ENCODE measurements at places on chromosomes 1 and 21. TPM values are rescaled to one million over a fixed set of nuclear protein-coding genes. Genes with fewer than 3 reads are reported as not detected.
A peak's percentile ranks its signal among the peaks of the same experiment; 100 is the strongest.

The F3 gene
- 37.9 TPM for total RNA-seq

The SEC16B gene
- total RNA-seq: 11.2 TPM

The FAM229A gene
- total RNA-seq: 3.6 TPM

The DCDC2B gene
- not detected for total RNA-seq

The FBXO2 gene
- total RNA-seq: 57.4 TPM

The ERRFI1 gene
- total RNA-seq: 273 TPM

- H3K27me3 ChIP-seq: no peaks in the 10 kb centered on the region
- no peak overlapping the region for H3K4me3 ChIP-seq
- DNase-seq: no peak
- H3K27ac ChIP-seq: no peak overlapping the region
- H3K36me3 ChIP-seq: no peaks in the 10 kb centered on the region
These were observed 509.3 kb upstream of the LRRC7 start for GRCh38 chr1:69058454-69058853.

GRCh38 chr1:117967477-117967876 is 37.9 kb downstream of the WDR3 start:
- no peak for DNase-seq
- H3K27ac ChIP-seq: no peak overlapping the region
- no peaks in the 10 kb centered on the region for H3K36me3 ChIP-seq
- no peaks in the 10 kb centered on the region for H3K4me1 ChIP-seq
- no peaks in the 10 kb centered on the region for H3K27me3 ChIP-seq

DNA sequence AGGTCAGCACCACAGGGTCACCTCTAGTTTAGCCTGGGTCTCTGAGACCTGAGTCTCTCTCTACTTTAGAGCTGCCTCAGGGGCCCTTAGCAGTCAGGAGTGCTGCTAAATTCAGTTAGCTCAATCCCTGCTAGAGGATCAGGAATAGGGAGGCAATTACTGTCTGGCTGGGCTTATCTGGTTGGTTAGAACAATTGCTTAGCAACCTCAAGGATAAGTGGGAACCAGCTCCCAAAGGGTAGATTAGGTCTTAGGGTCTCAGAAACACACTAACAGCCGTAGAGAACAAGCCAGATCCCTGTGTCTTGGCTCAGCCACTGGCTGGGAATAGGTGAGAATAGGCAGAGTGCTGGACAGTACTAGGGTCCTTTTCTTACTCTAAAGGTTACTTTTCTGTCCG is 7.7 kb downstream of the PM20D1 start:
- H3K27ac ChIP-seq: peak overlapping the region; percentile 50
- no peak overlapping the region for H3K4me3 ChIP-seq
- no peaks in the 10 kb centered on the region for H3K27me3 ChIP-seq
- no peak for DNase-seq

DNA sequence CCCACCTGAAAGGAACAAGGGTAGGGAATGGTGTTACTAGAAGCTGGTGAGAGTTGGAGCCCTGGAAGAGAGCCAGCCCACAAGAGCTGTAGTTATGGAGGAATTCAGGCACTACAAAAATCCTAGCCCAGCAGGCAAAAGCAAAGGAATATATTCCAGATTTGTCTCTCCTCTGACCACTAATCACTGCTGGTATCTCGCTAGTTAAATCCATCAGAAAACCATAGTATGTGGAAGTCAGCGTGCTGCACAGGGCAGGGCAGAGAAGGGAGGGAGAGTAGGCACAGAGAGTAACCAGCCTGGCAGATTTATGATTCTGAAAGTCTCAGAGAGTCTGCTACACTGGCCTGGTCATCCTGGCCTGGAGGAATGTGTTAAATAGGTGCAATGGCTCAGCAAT is 88.6 kb downstream of the SELENOF start:
- no peaks in the 10 kb centered on the region for H3K36me3 ChIP-seq
- H3K4me3 ChIP-seq: no peak overlapping the region
- no peaks in the 10 kb centered on the region for H3K4me1 ChIP-seq
- H3K27me3 ChIP-seq: no peaks in the 10 kb centered on the region

DNA sequence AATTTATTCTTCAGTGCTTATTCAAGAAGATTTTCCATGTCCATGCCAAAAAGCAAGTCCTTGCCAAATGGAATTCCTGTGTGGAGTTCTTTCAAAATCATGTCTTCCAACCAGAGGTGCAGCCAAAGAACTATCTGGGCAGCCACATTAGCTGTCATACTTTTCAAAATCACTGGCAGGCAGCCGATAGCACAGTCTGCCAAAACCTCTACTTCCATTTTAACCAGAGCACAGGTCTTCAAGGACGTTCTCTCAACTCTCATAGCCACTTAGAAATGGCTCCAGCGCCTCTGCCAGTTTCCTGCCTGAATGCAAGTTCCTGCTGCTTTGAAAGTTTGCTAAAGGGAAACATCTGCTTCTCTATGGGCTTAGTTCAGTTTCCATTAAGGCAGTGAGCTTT is 975.7 kb upstream of the ADGRL4 start:
- H3K4me3 ChIP-seq: no peak overlapping the region
- H3K4me1 ChIP-seq: peaks cover 12% of the 10 kb centered on the region

DNA sequence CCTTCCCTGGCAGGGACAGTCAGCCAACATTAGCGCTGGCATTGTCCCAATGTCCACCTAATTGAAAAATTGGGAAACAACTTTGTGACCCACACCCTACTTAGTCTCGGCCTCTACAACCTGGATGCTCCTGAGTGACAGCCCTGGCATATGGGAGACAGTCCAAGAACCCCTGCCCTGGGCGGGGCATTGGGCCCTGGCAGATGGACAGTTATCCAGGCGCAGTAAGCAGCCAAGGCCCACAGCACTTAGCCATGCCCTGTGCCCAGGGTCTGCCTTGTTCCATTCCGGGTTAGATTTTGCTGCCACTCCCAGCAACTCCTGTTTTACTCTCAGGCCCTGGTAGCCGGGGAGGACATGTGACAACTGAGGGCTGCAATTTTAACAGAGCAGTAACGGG is 50.3 kb downstream of the NFASC start:
- no peak overlapping the region for H3K4me3 ChIP-seq
- H3K36me3 ChIP-seq: no peaks in the 10 kb centered on the region
- H3K27ac ChIP-seq: no peak overlapping the region
- peak; percentile 31 for DNase-seq
- no peaks in the 10 kb centered on the region for H3K27me3 ChIP-seq
- peaks cover 16% of the 10 kb centered on the region for H3K4me1 ChIP-seq

DNA sequence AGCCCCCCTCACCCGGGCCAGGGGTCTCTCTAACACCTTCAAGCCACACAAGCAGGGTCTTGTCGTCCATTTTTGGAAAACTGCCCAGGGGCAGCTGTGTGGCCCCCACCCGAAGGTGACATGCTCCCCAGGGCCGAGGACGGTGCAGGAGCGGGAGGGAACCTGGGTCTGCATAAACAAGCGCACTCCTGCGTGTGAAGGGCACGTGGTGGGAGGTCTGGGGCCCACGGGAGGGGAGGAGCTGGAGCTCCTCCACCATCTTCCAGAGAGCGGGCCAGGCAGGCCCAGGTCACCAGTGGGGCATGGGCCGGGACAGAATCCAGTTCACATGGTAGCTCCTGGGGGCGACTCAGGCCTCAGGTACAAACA is 16.5 kb downstream of the CFAP74 start:
- H3K27me3 ChIP-seq: no peaks in the 10 kb centered on the region
- H3K27ac ChIP-seq: no peak overlapping the region
- H3K36me3 ChIP-seq: no peaks in the 10 kb centered on the region
- no peak for DNase-seq
- no peak overlapping the region for H3K4me3 ChIP-seq

- H3K36me3 ChIP-seq: no peaks in the 10 kb centered on the region
- H3K27ac ChIP-seq: no peak overlapping the region
These were observed 16.6 kb downstream of the LDLRAP1 start for GRCh38 chr1:25560001-25560400.

DNA sequence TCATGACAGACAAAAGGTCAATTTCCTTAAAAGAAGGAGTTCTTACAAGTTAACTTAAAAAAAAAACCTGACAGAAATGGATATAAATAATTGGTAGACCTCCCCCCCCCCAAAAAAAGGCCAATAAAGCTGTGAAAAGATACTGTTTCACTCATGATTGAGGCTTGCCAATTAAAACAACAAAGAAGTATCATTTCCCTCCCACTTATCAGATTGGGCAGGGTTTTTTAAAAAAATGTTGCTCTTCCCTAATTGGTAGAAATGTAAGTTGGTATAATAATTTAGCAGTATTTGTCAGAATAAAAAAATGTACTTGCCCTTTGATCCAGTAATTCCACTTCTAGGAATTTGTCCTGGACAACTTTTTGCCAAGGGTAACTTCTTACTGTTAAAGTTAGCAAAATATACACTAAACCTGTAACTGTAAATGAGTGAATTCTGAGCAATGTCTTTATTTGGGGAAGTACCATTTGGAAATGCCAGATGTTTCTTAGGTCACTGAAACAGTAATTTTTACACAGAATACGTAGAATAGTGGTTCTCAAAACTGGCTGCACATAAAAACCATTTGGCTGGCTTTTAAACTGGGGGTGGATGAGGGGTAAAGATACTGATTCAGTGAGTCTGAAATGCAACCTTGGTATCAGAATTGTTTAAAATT is 17.5 kb downstream of the RNF2 start:
- H3K4me1 ChIP-seq: peaks cover 23% of the 10 kb centered on the region
- no peaks in the 10 kb centered on the region for H3K27me3 ChIP-seq
- H3K27ac ChIP-seq: no peak overlapping the region
- no peak overlapping the region for H3K4me3 ChIP-seq

GRCh38 chr1:180211860-180212229 is 18.2 kb upstream of the LHX4 start:
- no peak overlapping the region for H3K4me3 ChIP-seq
- H3K27me3 ChIP-seq: no peaks in the 10 kb centered on the region
- H3K36me3 ChIP-seq: no peaks in the 10 kb centered on the region
- no peak for DNase-seq
- H3K4me1 ChIP-seq: no peaks in the 10 kb centered on the region
- no peak overlapping the region for H3K27ac ChIP-seq

DNA sequence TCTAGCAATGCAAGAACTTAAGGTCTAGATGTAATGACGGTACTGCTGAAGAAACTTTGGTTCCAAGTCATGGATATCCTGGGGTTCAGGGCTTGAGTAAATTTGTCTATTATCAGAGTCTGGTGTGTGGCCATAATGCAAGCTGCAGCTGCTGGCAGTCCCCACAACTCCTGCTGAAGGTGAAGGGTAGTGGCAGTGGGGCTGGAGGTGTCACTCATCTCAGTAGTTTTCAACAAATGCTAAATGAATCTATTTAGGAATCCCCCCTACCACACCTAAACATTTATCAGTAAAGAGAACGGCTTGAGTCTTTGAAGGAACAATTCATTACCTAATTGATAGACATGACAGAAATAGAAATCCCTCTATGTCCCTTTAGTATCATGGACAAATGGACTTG is 99.2 kb upstream of the GNG4 start:
- H3K27ac ChIP-seq: no peak overlapping the region
- peaks cover 5% of the 10 kb centered on the region for H3K4me1 ChIP-seq
- no peak overlapping the region for H3K4me3 ChIP-seq
- no peak for DNase-seq
- no peaks in the 10 kb centered on the region for H3K36me3 ChIP-seq

- peak overlapping the region; percentile 85 for H3K27ac ChIP-seq
- H3K27me3 ChIP-seq: no peaks in the 10 kb centered on the region
- peaks cover 20% of the 10 kb centered on the region for H3K4me1 ChIP-seq
- H3K36me3 ChIP-seq: no peaks in the 10 kb centered on the region
- DNase-seq: peak; percentile 63
These were observed 352 bp downstream of the KCNK1 start for GRCh38 chr1:233614173-233614742.

- no peak overlapping the region for H3K27ac ChIP-seq
- peaks cover 28% of the 10 kb centered on the region for H3K4me1 ChIP-seq
- no peak overlapping the region for H3K4me3 ChIP-seq
- H3K36me3 ChIP-seq: no peaks in the 10 kb centered on the region
These were observed 13.4 kb downstream of the BCAN start for GRCh38 chr1:156655151-156655903.

GRCh38 chr1:175195798-175196197 is 3.2 kb upstream of the KIAA0040 start:
- no peak overlapping the region for H3K4me3 ChIP-seq
- peaks cover 13% of the 10 kb centered on the region for H3K4me1 ChIP-seq
- H3K27me3 ChIP-seq: no peaks in the 10 kb centered on the region
- no peaks in the 10 kb centered on the region for H3K36me3 ChIP-seq
- DNase-seq: no peak
- no peak overlapping the region for H3K27ac ChIP-seq

DNA sequence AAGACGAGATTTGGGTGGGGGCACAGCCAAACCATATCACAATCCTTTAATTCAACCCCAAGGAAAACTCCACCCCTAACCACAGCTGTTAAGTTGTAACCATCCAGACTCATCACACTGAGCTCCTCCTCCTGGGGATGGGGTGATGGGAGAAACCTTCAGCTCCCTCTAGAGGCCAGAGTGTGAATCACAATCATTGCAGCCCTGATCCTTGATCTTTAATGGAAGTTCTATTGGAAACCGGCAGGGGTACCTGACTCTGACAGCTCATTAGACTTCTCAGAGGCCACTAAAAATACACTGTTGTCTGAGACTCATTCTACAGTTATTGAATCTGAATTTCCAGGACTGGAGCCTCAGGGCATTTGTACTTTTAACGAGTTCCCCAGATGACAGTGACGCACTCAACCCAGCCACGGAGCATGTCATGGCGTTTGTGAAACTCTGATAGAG is 127.2 kb downstream of the IGSF21 start:
- H3K27me3 ChIP-seq: peaks cover 5% of the 10 kb centered on the region
- H3K4me3 ChIP-seq: no peak overlapping the region
- no peaks in the 10 kb centered on the region for H3K36me3 ChIP-seq
- DNase-seq: peak; percentile 26
- no peaks in the 10 kb centered on the region for H3K4me1 ChIP-seq

DNA sequence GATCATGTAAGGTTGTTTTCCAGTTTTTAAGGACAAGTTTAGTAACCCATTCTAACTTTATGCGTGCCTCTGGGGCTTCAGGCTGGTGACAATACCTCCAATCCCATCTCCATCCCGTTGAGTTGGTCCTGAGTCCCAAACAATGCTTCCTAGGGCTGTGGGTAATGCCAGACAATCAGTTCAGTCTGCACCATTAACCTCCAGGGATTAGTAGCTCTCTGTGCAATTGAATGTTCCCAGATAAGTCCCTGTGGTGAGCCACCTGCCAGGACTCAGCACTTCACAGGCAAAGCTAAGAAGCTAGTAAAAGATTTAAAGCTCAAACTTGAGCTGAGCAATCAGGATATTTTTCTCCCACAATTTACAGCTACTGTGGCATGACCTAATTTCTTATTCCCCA is 462.2 kb upstream of the PTBP2 start:
- H3K4me3 ChIP-seq: no peak overlapping the region
- DNase-seq: no peak
- no peaks in the 10 kb centered on the region for H3K27me3 ChIP-seq

DNA sequence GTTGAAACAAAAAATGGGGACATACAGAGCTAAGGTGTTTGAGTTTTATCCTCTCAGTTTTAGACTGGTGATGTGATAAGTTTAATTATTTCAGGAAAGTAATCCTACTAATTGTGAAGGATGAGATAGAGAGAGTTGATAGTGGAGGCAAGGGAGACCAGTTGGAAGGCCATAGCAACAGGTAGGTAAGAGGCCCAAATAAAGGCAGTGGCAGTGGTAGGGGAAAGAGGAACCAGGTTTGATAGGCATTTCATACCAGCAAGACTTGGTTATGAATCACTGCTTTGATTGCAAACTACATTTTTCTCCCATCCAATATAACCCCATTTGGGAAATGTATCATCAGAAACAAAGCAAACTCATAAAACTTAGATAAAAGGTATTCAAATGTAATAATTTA is 63.1 kb upstream of the SH3GLB1 start:
- H3K4me3 ChIP-seq: no peak overlapping the region
- H3K4me1 ChIP-seq: no peaks in the 10 kb centered on the region
- H3K27me3 ChIP-seq: no peaks in the 10 kb centered on the region

- peak overlapping the region; percentile 74 for H3K27ac ChIP-seq
- DNase-seq: peak; percentile 35
- no peaks in the 10 kb centered on the region for H3K36me3 ChIP-seq
- no peaks in the 10 kb centered on the region for H3K27me3 ChIP-seq
- peak overlapping the region; percentile 18 for H3K4me3 ChIP-seq
These were observed 42.1 kb downstream of the UBE2U start for GRCh38 chr1:64245495-64245894.

Data from body of pancreas (tissue), 4 donors.